ENCODE measurements at places on chromosomes 13 and 19.

GRCh38 chr13:113843864-113844556 lies 19.9 kb downstream of the GAS6 start:
- no peak for DNase-seq

- no peak for DNase-seq
Measured at GRCh38 chr13:113369881-113370280, 6.0 kb upstream of the GRTP1 start.

- DNase-seq: no peak
Measured at GRCh38 chr13:73323615-73324014, 264.8 kb downstream of the KLF5 start.

- DNase-seq: no peak
Measured at GRCh38 chr13:101811284-101811839, 358.9 kb downstream of the ITGBL1 start.

GRCh38 chr13:28741084-28741491 lies 22.3 kb upstream of the SLC46A3 start:
- DNase-seq: peak; percentile 34

DNA sequence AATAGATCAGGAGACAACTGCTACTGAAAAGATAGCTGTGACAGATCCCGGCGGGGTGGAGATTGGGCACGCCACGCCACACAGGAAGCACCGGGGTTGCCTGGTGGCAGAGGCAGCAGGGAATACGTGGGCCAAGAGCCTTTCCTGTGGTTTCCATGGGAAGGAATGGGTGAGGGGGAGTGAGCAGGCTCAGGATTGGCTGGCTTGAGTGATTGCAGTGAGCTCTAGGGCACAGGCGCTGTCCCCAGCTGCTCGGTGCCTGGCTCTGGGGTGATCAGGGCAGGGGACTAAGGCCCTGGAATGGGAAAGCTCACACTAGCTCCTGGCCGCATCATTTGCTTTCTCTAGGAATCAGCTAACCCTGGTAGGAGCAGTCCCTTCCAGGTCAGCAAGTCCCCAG lies 166.1 kb downstream of the USP12 start:
- DNase-seq: peak; percentile 78

GRCh38 chr13:55566334-55566733 lies 1574.4 kb upstream of the PRR20A start:
- DNase-seq: no peak

DNA sequence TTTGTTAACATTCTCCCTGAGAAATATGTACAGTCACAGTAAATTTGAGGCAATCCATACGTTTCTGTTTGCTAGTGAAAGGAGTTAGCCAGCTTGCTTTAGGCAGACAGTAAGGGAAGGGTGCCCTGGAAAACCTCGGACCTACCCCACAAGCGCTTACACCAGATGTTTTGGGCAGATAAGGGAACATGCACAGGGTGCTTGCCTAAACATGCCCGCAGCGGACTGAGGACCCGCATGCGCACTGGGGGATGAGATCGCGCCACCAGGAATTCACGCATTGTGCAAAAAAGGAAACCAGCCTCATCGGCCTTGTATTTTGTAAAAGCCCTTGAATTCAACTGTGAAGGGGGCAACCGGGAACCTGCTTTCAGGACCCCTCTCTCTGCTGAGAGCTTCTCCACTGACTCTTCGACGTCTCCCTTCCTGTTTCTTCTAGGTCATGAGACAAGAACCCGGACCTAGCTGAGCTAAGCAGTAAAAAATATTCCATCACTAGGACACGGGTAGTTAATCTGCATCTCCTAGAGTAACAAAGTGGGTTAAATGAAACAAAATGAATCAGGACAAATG lies 1399.2 kb upstream of the ATXN8OS start:
- DNase-seq: no peak

DNA sequence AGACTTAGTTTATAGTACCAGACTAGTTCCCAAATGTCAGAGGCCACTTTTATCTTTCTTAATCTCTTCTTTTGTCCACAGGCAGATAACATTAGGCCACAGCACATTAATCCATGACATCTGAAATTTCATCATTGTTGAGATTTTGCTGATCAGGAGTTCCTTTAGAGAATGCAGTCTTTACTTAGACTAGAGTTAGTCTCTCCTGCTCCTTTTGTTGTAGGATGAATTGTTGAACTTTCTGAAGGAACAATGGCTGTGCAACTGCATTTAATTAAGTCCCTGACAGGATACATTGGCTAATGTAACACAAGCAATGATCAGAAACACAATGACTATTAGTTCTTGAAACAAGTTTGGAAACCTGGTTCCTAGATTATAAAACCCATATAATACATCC lies 266.3 kb downstream of the PCDH20 start:
- DNase-seq: no peak

- DNase-seq: no peak
Measured at GRCh38 chr13:30289533-30289932, 17.8 kb downstream of the KATNAL1 start.

- no peak for DNase-seq
Measured at GRCh38 chr13:78604782-78605611, 1.6 kb upstream of the POU4F1 start.
